PC-3 (cell line): ENCODE measurements at places on chromosomes 2 and 18. TPM values are rescaled to one million over a fixed set of nuclear protein-coding genes. Genes with fewer than 3 reads are reported as not detected.

Gene CMPK2
- 5.0 and 6.5 TPM in 2 replicates for total RNA-seq

Gene DNAJC5G
- not detected in 2 replicates for total RNA-seq

- peak; percentile 17 for DNase-seq
Observed at GRCh38 chr2:234879671-234880455, 72.0 kb upstream of the SH3BP4 start.

DNA sequence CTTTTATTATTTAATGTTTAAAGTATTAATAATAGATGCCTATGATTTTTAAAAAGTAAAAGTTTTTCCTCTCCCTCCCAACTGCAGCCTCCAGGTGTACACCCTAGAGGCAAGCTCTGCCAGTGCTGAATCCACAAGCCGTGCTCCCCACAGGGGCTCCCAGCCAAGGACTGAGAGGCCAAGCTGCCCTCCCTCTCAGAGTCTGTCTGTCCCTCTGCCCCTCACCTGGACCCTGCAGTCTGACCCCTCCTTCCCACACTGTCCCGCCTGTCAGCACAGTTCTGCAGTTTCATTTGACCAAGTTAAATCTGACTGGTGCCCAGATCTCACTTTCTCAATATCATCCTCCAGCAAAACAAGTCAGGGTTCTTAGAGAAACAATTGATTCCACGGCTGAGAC is 14.8 kb upstream of the PROC start:
- no peak for DNase-seq

DNA sequence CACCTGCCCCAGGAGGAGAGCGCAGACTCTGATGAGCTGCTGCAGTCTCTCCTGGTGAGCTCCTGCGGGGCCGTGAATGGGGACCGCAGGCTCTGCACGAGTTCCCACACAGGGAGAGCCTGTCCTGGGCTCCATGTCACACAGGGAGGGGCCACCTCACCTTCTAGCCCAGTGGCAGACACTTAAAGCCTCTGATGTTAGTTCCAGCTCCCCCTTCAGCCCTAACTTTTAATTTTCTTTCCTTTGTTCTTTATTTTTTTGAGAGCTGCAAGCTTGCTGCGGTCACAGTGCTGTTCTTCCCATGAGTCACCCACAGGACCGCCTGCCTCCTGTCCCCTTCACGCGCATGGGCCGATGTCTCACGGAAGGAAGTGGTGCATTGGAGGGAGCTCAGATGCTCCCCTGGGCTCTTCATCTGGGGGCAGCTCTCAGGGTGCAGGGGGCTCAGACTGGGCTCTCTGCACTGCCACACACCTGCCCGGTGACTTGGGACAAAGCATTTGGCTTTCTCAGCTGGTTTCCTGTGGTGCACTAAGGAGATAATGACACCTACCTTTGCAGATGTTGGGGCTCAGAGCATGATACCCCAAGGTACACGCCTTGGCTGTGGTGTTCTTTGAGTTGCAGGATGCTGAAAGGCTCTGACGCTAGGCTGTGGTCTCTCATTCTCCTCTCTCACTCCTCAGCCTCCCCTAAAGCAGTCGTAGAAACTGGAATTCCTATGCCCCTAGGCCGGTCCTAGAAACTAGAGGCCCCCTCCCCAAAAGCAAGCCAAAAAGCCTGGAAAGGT is 37.2 kb upstream of the PXDN start:
- no peak for DNase-seq

DNA sequence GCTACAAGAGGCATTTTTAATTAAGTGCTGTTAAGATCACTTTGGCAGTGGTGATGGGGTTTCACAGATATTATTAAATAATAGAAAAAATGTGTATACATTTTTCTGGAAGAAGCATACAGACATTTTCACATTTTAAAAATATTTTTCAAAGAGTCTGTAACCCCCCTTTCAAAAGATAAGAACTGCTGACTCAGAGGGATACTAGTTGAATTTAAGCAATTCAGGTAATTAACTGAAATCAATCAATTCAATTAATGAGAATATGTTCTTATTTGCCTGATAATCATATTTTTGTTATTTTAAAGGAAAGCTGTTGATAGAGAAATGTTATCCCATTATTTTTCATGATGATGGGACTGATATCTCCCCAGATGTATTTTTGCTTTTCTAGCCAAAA is 41.1 kb downstream of the CPO start:
- no peak for DNase-seq

- DNase-seq = no peak
Observed at GRCh38 chr2:159903443-159904126, 105.6 kb upstream of the CD302 start.

DNA sequence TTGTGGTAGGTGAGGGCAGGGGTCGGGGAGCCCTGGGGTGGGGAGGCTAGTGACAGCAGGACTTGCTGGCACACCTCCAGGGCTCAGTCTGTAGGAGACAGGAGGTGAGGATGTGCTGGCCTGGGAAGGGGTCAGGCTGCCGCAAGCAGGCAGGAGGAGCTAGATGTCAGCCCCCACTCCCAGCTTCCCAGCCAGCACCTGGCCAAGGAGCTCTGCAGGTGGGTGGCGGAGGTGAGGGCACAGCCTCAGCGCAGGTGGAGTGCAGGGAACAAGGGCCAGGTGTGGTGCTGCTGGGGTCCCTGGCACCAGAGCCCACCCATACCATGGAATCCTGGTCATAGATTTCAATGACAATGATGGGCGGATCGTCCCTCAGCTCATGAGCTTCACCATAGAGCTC is 2.9 kb downstream of the OTOF start:
- DNase-seq = no peak

Gene ELOA2
- not detected in 2 replicates for total RNA-seq

DNA sequence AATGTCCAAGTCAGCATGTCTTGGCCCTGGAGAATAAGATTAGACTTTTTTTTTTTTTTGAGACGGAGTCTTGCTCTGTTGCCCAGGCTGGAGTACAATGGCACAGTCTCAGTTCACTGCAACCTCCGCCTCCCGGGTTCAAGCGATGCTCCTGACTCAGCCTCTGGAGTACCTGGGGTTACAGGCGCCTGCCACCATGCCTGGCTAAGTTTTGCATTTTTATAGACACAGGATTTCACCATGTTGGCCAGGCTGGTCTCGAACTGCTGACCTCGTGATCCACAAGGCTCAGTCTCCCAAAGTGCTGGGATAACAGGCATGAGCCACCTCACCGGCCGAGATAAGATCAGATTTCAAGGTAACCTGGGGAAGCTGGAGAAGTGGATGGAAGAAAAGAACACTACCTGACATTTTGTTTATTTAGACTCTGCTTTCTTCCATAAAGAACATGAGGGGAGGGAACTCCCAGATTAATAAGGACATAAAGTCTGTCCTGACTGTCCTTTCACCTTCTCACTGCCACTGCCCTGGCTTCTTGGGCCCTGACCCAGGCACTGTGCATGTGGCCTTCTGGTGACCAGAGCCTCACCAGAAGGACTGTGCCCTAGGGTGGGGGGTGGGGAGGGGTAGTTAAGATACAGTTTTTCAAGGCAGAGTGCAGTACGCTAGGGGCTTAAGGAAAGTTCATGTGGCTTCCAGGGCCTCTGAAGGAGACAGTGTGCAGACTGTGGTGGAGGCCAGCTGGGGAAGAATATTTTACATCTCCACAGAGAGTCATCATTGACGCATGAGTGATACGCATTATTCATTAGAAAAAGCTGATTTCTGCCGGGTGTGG is 4.8 kb upstream of the IMPA2 start:
- DNase-seq = peak; percentile 30

- no peak for DNase-seq
Observed at GRCh38 chr2:69165091-69165880, 152.3 kb downstream of the ANTXR1 start.

Gene ACMSD
- total RNA-seq = not detected in 2 replicates

Gene LYG2
- not detected in 2 replicates for total RNA-seq

DNA sequence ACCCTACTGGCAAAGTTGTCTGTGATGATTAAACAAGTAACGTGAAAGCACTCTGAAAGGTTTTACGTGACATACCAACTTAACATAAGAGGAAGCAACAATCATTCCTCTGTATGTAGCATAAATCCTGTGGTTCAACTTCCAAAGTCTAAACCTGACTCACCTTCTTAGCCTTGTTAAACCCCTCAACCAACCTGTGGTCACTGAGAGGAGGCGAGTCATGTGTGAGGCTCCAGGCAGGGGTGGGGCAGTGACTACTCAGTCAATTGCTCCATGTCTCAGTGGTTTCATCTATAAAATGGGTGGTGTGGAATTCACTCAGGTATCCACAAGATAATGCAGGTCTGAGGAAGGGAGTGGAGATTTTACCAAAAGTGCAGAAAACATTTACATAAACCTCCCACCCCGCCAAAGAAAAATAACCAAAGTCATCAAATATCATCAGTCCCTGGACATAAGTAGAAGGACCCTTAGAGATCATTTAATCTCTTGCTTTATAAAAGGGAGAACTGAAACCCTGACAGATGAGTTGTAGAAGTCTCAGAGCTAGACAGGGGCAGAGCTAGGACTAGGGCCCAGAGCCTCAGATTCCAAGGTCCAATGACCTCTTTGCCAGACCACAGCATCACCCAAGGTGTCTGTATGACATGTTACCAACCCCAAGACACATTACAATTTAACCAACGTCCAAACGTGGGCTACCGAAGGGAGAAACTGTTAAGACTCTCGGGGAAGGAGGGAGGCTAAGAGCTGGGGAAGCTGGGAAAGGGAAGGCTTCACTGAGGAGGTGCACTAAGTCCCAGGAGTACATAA is 3.7 kb upstream of the PCBP1 start:
- peak; percentile 96 for DNase-seq

Gene NT5C1B
- not detected in 2 replicates for total RNA-seq

- DNase-seq = no peak
Observed at GRCh38 chr2:214184461-214184860, 226.4 kb upstream of the VWC2L start.

DNA sequence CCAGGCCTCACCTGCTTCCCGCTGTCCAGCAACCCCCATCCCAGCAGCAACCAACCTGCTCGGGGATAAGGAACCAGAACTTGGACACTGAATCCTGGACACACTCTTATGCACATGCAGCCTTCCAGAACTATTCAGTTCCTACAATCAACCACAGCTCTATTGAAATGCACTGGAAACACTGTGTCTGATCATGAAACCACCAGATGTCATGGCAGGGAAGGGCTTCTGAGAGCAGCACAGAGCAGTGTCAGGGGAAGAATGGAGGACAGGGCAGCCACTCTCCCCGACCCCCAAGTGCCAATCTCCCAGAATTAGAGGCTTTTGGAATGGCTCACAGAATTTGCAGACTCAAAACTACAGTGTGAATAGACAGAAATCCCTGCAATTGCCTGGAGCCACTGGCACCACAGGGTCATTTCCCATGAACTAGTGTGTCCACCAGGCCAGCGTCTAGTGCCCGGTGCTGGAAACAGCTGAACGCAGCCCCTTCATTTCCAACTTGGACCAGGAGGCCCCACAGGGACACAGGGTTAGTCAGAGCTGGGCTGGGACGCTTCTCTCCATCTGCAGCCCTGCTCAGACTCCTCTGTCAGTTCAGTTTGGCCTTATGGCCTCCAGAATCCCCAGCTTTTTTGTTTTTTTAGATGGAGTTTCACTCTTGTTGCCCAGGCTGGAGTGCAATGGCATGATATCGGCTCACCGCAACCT is 25.5 kb downstream of the MRPL35 start:
- no peak for DNase-seq

DNA sequence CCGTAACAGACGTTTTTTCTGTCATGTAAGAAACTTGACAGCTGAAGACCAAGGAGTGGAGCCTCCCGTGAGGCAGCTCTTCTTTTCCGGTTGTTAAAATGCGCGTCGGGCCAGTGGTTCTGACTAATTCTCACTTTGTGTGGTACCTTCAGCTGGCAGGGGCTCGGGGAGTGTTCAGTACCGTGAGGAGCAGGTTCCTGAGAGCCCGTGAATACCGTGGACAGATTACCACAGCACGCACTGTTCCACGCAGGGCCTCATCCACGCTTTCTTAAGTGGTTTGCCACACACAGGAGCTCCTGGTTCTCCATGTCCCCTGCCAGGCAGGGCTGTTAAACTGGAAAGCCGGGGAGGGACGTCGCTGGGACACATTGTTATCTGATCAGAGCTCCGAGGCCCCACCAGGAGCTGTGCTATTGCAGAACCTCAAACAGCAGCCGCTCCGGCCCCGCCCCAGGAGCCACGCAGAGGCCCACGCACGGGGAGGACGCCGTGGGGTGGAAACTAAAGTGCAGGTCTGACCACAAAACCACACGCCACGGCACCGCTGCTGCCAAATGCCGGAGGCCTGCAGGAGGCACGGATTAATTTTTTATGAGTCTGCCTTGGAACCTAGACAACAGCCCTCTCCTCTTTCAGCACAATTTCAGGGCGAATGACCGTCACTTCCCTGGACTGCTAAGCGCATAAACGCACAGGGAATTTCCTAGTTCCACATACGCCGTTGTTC is 43.3 kb downstream of the NFATC1 start:
- peak; percentile 57 for DNase-seq

- peak; percentile 69 for DNase-seq
Observed at GRCh38 chr2:230956827-230957755, 32.0 kb upstream of the GPR55 start.

- no peak for DNase-seq
Observed at GRCh38 chr2:99776906-99777646, 287.3 kb upstream of the REV1 start.

GRCh38 chr2:120699292-120699691 is 36.4 kb upstream of the GLI2 start:
- no peak for DNase-seq

Gene PTH2R
- total RNA-seq = not detected in 2 replicates

DNA sequence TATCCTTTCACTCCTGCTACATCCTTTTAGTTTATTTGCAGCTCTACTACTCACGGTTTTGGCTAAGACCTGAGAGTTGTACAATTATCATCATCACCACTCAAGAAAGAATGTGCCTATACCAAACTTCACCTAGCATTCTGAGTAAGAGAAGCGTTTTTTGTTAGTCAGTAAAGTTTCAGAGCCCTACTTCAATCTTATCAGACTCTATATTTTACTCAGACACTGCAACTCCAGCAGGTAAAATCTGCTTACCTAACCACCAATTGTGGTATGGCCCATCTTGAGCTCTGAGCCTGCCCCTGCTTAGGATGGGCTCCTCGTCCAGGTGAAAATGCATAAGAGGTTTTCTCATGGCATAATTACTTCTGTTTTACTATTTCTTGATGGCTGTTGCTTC is 37.1 kb downstream of the ICOS start:
- DNase-seq = no peak

Gene CD226
- total RNA-seq = 0.26 and 0.69 TPM in 2 replicates

Gene REG3G
- total RNA-seq = not detected in 2 replicates
